ENCODE measurements at places on chromosomes 16 and 17.

GRCh38 chr16:81369888-81370504 lies 55.2 kb downstream of the GAN start:
- DNase-seq = no peak

- DNase-seq = no peak
These were observed 116.0 kb downstream of the RPTOR start for GRCh38 chr17:80660527-80661198.

DNA sequence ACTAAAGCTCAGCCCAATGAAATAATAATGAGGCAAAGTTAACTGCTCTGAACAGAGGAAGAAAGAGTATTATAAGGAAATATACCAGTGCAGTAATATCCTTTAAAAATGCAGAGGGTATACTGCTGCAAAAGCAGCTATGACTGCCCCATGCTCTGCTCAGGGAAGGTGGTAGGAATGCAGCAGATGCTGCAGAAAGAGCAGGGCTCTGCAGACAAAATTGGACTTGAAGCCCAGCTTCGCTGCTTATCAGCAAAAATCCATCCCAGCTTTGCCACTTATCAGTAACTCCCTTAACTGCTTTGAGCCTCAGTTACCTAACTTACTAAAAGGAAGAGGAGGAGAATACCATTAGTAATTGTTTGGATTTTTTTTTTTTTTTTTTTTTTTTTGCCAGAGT lies 533.8 kb upstream of the CDH5 start:
- no peak for DNase-seq

- DNase-seq = peak; percentile 97
These were observed 83.4 kb downstream of the GAS7 start for GRCh38 chr17:10114931-10115535.

- no peak for DNase-seq
These were observed 73.0 kb upstream of the DNAH17 start for GRCh38 chr17:78650093-78650715.

- DNase-seq = no peak
These were observed at the start of gene PLCG2 for GRCh38 chr16:81778861-81779535. TSS of gene PLCG2 (plus strand) at chr16:81779291. CDS start at chr16:81785990, 6,699 bp downstream.

DNA sequence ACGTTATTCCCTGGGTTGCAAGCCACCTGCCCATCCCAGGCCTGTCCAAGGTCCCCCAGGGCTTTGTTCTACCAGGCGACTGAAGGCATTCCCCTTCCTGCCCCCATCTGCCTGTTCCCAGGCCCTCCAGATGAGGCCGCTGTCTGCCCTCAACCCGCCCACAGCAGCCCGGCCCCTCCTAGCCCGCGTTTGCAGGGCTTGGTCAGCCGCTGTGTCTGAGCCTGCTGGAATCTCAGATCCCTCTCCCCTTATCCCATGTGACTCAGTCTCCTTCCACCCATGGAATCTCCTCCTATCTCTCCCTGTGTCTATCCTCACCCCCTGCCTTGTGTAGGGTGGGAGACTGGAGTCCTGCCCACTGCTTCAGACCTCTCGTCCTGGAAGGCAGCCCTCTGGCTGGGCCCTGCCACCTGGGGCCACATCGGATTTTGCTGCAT lies 186.0 kb upstream of the TNRC6C start:
- DNase-seq = no peak

- DNase-seq = no peak
These were observed 78.2 kb upstream of the TMEM97 start for GRCh38 chr17:28240688-28241340.

DNA sequence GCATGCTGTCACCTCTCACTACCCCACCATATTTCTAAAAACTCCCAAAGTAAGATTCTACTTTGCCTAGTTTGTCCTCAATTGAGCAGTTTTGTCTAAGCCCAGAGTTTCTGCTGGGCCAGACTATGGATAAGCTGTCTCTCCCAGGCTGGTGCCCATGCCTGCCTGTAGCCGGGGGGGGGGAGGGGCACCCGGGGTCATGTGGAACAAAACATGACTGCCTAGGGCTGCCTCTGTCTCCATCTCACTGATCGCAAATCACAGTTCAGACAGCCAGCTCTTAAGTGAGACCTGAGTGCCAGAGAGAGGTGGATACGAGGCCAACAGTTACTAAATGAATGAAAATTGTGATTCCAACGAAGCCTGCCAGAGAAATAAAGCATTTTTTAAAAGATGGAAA lies 78.8 kb upstream of the RPRML start:
- DNase-seq = no peak

- no peak for DNase-seq
These were observed 33.5 kb downstream of the PPM1E start for GRCh38 chr17:58789160-58789559.
